ENCODE measurements at places on chromosomes 16 and 17. TPM values are rescaled to one million over a fixed set of nuclear protein-coding genes. Genes with fewer than 3 reads are reported as not detected.

The C1QTNF8 gene
- polyA plus RNA-seq: not detected

GRCh38 chr17:7823581-7824001 is 10.4 kb upstream of the KDM6B start:
- no peak for DNase-seq

DNA sequence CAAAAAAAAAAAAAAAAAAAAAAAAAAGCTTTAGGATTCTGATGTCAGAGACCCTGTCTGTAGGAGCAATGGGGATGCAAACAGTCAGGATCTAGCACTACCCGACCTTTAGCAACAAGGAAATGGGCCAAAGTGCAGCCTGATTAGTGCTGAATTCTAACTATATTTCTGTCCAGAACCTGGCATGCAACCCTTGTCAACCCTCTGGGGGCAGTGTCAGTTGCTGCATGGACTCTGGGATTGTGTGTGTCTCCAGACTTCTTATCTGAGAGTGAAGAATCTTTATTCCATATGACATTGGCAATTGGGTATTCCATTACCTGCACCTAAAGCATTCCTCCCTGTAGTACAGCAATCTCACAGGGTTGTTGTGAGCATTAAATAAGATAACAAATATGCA is 120.3 kb upstream of the CRHR1 start:
- DNase-seq: no peak

- DNase-seq: no peak
Measured at GRCh38 chr17:77884019-77884418, 74.5 kb upstream of the TNRC6C start.

- DNase-seq: peak; percentile 35
Measured at GRCh38 chr17:65495122-65496055, 66.1 kb downstream of the AXIN2 start.

GRCh38 chr16:15817446-15817845 is 39.4 kb downstream of the MYH11 start:
- no peak for DNase-seq

GRCh38 chr17:15883617-15884111 is 61.3 kb upstream of the ADORA2B start:
- no peak for DNase-seq

GRCh38 chr17:81599719-81600486 is 37.0 kb downstream of the NPLOC4 start:
- no peak for DNase-seq

Data from right renal cortex interstitium (tissue), 3 donors.